ENCODE measurements at places on chromosomes 4 and X.

DNA sequence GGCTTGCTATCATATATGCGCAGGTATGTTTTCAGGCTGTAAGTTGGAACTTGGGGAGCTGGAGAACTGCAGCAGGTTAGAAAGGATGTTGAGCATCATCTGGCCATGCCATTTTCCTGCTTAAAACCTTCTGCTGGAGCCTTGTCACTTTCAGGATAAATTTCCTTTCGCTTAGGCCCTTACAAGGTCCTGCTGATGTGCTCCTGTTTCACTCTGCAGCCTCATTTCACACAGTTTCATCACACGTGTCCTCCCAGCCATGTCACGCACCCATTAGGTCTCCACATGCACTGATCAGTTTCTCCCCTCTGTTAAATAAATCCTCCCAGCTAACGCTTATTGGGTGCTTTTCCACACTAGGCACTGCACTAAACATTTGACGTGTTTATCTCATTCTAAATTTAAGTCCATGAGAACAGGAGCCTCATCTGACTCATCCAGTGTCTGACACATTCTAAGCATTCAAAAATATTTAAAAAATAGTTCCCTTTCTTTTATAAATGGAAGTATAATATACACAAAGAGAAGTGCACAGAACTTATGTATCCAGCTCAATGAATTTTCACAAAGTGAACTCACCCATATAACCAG is 14.5 kb downstream of the SOD3 start:
- no peak for DNase-seq

DNA sequence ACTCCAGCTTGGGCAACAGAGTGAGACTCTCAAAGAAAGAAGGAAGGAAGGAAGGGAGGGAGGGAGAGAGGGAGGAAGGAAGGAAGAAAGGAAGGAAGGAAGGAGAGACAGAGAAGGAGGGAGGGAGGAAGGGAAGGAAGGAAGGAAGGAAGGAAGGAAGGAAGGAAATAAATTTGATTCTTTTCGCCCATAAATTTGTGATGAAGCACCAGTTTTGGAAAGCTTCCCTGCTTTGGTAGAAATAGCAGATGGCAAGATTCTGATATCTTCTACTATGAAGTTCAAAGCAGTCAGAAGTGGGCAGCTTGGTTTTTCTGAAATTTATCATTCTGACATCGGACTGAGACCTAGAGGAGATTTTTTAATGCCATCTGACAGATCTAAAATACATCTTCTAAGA is 11.7 kb upstream of the GYG2 start:
- DNase-seq = no peak

- no peak for DNase-seq
Measured at GRCh38 chr4:39085891-39086290, 23.9 kb downstream of the KLHL5 start.

GRCh38 chr4:136864604-136865185 is 667.6 kb downstream of the PCDH18 start:
- no peak for DNase-seq

DNA sequence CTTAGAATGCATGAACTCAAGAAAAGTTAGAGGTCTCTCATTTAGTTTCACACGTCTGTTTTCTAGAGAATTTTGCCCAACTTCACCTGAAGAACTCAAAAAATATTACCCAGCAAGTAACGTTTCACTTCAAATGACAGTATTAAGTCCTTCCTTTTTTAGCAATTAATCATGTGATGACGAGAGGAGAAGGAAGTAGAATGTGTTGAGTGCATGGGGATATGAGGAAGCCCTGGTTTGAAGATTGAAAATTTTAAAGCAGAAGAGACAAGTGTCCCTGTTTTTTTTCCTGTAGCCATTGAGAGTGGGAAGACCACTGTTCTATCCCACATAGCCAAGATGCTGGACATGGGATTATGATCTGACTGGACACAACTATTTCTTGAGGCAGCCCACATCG is 406.3 kb upstream of the CPEB2 start:
- DNase-seq = no peak

GRCh38 chr4:189779281-189779980 is 161.2 kb upstream of the FRG1 start:
- DNase-seq = no peak

DNA sequence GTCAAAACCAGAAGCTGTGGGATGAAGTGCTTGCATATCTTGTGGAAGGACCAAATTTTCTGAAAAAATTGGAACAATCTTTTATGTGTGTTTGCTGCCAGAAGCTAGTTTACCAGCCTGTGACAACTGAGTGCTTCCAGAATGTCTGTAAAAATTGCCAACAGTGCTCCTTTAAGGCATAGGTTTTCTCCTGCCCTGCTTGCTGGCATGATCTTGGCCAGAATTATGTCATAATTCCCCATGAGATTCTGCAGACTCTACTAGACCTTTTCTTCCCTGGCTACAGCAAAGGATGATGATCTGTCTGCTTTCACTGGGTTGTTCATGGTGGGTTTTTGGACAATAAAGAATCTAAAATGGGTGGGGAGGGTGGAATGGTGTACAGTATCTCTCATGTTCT is 196.3 kb upstream of the ZCCHC13 start:
- no peak for DNase-seq

DNA sequence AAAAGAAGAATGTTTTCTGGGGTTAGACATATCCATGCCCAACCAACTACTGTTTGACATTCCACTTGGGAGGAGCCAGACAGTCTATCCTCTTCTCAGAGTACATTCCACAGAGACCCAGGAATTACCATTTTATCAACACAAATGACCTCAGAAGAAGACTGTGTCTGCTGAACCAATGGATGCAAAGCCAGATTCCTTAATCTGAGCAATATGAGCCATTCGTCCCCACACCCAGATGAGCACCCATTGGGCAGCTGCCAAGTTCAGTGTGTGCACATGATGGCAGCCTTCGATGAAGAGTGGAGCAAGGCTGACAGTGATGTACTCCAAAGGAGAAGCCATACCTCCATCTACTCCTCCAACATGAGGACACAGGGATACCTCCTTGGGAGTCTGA is 111.3 kb downstream of the ZNF674 start:
- DNase-seq = no peak

DNA sequence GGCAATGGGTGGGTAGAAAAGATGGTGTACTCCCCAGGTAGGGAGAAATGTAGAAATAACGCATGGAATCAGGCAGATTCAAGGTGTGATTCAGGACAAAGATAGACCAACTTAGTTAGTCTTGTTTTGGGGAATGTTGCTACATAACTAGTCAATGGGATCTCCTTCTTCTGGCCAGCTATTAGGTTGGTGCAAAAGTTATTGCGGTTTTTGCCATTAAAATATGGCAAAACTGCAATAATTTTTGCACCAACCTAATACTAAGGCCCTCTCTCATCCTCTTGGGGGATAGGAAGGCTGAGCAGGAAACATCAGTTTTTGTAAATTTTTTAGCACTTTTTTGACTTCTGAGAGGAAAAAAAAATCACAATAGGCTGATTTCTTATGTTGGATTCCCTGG is 23.2 kb downstream of the CYBB start:
- DNase-seq = no peak

GRCh38 chrX:86178906-86179305 is 30.7 kb downstream of the DACH2 start:
- no peak for DNase-seq

DNA sequence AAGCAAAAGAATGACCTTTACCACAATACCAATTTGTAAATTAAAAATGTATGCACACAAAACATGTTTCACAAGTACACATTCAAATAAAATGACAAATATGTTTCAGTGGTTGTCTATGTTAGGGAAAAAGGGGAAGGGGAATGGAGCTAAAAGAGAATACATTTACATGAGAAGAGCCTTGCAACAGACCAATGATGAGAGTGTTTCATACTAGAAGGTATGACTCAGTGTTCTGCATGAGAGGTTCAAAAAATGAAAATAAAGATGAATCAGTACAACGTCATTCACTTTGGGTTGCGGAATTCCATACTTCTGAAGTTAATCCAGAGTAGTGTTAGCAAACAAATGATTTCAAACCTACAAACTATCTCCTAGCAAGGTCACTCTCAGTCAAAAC is 51.7 kb downstream of the RPGR start:
- DNase-seq = no peak

GRCh38 chr4:109301651-109302360 is 652 bp downstream of the COL25A1 start:
- DNase-seq = no peak

- DNase-seq = no peak
Measured at GRCh38 chr4:85132570-85132969, 166.1 kb upstream of the WDFY3 start.

DNA sequence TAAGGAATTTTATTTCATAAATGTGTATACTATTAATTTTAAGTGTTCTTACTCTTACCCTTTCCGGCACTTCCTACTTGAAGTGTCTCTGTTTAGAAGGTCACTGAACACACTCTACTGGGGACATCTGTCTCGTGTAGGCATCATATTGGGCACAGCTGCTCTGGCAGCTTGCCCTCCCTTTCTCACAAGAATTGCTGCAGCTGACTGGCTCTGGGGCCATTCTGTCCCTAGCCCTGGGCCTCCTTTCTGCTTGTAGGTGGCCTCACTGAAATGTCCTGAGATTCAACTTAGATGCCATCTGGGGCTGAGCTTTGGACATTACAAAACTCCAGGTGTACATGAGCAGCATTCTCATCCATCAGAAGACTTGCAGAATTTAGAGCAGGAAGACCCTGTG is 49.6 kb downstream of the SMAD1 start:
- no peak for DNase-seq

- no peak for DNase-seq
Measured at GRCh38 chr4:1754336-1754735, 33.0 kb downstream of the TACC3 start.

DNA sequence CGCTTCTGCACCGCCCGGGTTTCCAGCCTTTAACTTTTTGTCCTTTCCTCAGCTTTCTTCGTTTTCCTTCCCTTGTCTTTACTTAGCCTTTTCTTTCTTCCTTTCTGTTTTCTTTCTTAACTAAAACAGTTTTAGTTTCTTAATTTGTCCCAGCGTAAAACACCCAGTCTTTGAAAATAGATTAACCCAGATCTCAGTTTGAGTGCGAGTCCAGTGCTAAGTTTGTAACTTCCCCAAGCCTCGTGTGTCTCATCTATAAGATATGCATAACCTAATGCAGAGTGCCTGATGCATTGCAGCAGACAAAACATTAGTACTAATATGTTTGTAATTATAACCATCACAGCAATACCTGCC is 460 bp upstream of the GEMIN8 start:
- DNase-seq = no peak

GRCh38 chr4:53450773-53451172 is 73.3 kb downstream of the FIP1L1 start:
- no peak for DNase-seq
